EL (cell line): ENCODE measurements at places on chromosomes 5 and 9.

DNA sequence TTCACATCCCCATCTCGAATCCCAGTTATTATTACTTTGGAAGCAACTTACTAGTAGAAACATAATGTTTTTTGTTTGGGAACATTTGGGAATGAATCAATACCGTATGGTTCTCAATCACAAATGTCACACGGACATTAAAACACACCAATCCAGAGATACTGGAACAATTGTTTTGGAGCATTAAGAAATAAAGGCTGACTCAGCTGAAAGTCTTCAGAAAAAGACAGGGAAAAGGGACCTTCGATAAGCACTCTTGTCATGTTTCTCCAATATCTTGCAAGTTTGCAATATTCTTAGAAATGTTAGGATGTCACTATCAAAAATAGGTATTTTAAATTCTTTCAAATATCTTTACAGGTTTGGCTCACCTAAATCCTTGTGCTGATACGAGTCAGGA is 362.4 kb downstream of the CETN3 start:
- no peak for DNase-seq

- no peak for DNase-seq
Measured at GRCh38 chr9:86664603-86665002, 282.7 kb downstream of the GAS1 start.

DNA sequence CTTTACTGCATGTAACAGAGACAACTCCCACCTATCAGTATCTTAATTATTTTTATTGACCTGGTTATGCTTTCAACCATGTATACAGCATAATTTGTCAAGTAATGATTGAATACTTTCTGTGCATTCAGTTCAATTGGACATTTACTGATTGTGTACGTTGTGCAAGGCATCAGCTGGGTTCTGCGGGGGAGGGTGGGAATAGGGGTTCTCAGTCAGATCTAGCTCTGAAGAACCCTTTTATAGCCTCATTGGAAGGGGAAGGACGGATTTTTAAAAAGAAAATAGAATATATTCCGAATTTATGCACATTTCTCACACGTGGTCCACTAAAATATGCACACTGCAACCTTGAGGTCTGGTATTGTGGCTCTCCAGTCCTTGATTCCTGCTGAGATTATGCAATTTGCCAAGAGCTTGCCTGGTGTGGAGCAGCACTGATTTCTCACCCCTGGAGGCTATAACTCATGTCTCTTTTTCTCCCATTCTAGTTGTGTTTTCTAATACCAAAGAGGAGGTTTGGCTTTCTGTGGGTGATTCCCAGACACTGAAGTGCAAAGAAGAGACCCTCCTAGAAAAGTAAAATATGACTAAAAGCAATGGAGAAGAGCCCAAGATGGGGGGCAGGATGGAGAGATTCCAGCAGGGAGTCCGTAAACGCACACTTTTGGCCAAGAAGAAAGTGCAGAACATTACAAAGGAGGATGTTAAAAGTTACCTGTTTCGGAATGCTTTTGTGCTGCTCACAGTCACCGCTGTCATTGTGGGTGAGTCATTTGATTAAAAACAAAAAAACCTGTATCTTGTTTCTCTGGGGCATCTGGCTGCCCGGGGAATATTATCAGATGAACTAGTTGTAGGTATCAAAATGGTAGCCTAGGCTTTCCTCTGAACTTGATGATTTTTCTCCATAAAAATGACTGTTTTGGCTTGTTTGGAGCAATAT is 1.7 kb downstream of the SLC1A3 start:
- DNase-seq = peak; percentile 45

DNA sequence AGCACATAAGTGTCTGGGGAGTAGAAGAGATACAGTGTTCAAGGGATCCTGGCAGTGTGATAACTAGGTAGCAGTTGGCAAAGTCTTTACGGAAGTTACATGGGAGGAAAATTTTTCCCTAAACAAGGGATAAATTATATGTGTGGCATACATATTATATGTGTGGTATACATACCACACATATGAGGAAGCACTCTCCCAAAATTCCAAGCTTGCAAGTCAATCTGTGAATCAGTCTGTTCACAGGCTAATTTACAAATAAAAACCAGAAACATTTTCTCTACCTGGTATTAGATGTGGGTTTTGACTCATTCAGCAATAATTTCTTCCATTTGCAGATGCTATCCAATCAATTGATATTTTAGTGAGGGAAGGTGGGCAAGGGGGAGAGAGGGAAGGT is 110.0 kb downstream of the ISOC1 start:
- no peak for DNase-seq

DNA sequence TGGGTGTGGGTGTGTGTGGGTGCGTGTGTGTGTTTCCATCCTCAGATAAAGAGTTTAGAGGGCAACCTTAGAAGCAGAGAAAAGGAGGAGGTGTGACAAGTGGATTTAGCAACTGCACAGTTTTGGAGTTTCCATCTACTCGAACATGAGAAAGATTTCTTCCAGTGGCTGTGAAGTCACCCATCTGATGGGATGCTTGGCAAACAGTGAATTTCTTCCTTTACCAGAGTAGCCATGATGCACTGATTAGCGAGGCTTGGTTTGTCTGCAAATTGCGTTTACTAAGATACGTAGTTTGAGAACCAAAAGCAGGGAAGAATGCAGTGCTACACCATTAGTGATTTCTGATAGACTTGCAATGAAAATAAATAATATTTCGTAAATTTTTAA is 791 bp upstream of the STARD4 start:
- no peak for DNase-seq

GRCh38 chr5:57825031-57825686 is 342.5 kb upstream of the ACTBL2 start:
- DNase-seq = peak; percentile 97

- DNase-seq = no peak
Measured at GRCh38 chr5:180438785-180439780, 55.1 kb upstream of the CNOT6 start.

- DNase-seq = peak; percentile 72
Measured at GRCh38 chr5:147578228-147579024, 68.6 kb upstream of the DPYSL3 start.

GRCh38 chr5:179509845-179510244 is 40.5 kb upstream of the RUFY1 start:
- no peak for DNase-seq
